ENCODE measurements at places on chromosomes 7 and 10.

GRCh38 chr7:66313886-66314568 is 108.9 kb downstream of the TPST1 start:
- DNase-seq: no peak

DNA sequence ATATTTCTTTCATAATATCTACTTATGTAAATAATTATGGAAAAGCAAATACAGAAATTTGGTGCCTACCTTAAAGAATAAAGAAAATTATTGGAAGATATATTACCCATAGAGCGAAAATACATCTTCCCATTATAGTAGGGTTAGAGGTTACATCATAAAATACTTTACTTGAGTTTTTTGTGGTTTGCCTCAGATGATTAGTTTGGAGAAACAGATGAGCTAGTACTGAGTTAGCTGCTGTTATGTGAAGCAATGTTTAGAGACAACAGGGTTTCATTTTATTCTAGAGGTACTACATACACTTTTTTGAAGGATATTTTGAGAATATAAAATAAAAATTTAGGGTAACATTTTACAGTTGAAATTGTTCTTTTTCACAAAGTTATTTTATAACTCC is 2.9 kb upstream of the MLLT10 start:
- DNase-seq: no peak

- no peak for DNase-seq
These were observed 52.8 kb downstream of the CHST15 start for GRCh38 chr10:124040451-124041188.

- DNase-seq: no peak
These were observed 313.1 kb downstream of the SKIDA1 start for GRCh38 chr10:21212348-21212747.

GRCh38 chr10:88450201-88450600 is 132.9 kb downstream of the RNLS start:
- DNase-seq: no peak

All from stimulated activated CD4-positive, alpha-beta T cell treated with anti-CD3 and anti-CD28 coated beads, Interleukin-4, amount 100 ng/mL, for 48 hours (primary cell).